ENCODE measurements at places on chromosomes 4 and X.

GRCh38 chrX:107117993-107118321 is 665 bp downstream of the RBM41 start:
- no peak for DNase-seq

GRCh38 chr4:132063829-132064228 is 1085.3 kb upstream of the PCDH10 start:
- DNase-seq = no peak

DNA sequence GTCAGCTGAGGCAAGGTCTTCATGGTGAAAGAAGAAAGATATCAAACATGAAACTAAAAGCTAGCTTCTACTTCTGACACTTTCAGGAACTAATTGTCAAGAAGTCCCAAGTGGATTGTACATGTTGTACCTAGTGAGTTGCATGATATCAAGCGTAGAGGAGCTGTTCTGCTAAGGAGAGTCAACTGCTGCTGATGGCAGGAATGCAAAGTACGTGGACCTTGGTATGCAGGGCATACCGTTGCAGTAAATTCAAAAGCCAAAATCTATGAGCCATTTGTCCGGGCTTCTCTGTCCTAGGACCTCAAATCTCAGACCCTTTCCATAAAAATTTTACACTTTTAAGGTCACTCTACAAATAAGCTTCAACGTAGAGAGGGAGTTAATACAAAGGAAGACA is 446.2 kb downstream of the KCTD8 start:
- DNase-seq = no peak

- DNase-seq = no peak
Measured at GRCh38 chr4:20847124-20847747, 147.0 kb downstream of the PACRGL start.

DNA sequence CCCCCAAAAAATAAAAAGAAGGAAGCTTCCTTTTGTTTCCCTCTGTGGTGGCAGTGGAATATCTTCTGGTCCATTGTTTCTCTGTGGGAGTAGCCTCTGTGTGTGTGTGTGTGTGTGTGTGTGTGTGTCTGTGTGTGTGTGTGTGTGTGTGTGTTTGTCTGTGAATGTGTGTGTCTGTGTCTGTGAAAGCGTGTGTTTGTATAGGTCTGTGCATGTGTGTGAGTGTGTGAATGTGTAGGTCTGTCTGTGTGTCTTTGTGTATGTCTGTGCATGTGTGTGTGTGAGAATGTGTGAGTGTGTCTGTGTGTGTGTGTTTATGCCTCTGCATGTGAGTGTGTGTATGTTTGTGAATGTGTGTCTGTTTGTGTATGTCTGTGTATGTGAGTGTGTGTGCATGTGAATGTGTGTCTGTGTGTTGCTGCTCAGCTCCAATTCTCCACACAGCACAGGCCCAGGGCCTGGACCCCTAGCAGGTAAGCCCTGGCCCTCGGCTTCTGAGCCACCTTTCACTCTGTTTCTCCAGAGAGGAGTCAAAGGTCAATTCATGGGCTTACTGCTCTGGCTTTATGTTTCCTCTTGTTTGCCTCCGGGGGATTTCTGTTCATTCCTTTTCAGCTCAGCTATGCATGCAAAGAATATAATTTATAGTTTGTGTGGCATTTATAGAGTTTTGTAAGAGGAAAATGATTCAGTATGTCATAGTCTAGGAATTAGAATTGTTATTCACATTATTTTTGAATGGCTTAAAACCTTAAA is 89.8 kb downstream of the UCHL1 start:
- no peak for DNase-seq

- no peak for DNase-seq
Measured at GRCh38 chrX:49064735-49065134, 5.9 kb downstream of the CCDC120 start.

DNA sequence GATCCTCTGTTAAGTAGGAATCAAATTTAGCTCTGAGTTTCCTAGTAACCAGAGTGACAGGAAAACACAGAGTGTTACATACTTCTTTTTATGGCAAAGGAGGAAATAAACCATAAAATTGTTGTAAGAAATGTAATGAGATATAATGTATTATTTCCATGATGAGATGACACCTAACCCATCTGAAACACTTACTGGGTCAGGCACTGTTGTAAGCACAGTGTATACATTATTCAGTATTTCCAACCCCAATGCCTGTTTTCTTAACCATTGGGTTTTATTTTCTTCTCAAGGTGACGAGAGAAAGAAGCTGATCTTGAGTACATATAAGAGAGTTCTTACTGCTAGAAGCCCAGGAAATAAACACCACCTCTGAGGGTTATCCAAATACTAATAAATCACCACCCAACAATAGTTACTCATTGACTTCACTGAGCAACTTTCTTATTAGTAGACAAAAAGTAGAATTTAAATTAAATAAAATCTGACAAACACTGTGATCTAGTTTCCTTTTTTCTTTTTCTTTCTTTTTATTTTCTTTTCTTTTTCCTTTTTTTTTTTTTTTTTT is 4.2 kb upstream of the ENAM start:
- no peak for DNase-seq

GRCh38 chr4:40306976-40307375 is 28.2 kb upstream of the CHRNA9 start:
- DNase-seq = no peak

GRCh38 chr4:13966231-13967195 is 339.0 kb upstream of the BOD1L1 start:
- no peak for DNase-seq

- DNase-seq = no peak
Measured at GRCh38 chrX:30373479-30373878, 64.3 kb upstream of the NR0B1 start.

- DNase-seq = no peak
Measured at GRCh38 chr4:182391111-182391684, 148.0 kb downstream of the TENM3 start.

GRCh38 chrX:153801669-153802068 is 7.2 kb downstream of the SSR4 start:
- DNase-seq = no peak

DNA sequence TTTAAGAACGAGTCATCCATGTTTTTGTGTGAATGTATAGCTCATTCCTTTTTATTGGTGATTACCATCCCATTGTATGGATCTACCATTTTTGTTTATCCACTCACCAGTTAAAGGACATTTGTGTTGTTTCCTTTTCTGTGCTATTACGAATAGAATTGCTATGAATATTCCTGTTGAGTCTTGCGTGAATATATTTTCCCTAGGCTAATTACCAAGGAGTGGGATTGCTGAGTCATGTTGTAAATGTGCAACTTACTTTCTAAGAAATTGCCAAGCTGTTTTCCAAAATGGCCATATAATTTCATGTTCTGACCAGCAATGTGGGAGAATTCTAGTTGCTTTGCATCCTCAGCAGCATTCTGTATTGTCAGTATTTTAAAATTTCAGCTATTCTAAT is 51.3 kb downstream of the YIPF6 start:
- DNase-seq = no peak

- DNase-seq = no peak
Measured at GRCh38 chr4:54054501-54054900, 9.9 kb downstream of the CHIC2 start.

- no peak for DNase-seq
Measured at GRCh38 chr4:184731056-184731455, 2.8 kb downstream of the CENPU start.

DNA sequence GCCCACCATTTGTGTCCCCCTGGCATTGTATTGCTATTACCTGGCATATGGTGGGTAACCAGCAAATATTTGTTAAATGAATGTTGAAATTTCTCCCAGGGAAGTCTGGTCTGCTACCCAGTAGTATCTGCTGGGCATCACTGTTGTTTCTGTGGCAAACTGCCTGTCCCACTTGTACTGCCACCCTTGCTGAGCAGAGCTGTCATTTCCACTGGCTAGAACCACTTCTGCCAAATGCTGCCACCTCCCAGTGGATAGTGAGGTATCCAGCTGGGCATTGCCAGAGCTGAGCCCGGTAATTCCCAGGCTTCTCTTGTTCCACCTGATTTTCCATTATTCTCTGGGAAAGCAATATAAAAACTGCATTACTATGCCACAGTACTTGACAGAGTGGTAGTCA is 186.7 kb upstream of the NOCT start:
- DNase-seq = no peak

DNA sequence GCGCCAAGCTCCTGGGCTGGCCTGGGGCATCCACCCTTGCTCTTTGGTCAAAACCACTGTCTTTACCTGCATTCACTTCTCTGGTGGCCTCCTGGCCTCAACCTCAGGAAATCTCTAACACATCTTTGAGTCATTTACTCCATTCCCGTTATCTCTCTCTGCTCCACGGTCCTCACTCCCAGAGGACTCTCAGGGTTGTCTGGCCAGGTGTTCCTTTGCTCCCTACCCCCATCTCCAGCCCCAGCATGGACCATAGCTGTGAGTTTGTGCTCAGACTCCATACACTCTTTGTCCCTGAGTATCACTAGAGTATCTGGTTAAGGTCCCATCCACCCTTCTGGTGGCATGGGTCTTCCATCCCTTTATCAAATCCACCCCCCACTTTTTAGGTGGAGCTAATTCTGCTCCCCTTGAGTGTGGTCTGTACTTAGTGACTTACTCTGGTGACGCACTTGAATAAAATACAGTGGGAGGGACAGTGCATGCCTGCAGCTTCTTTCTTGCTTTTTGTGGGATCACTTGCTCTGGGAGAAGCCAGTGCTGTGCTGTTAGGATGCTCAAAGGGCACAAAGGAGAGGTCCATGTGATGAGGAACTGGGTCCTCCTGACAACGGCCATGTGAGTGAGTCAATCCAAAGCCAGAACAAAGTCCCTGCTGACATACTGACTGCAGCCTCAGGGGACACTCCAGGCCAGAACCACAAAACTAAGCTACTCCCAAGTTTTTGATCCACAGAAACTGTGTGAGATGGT is 44.3 kb downstream of the IGFBP7 start:
- no peak for DNase-seq

GRCh38 chr4:105963461-105964400 is 68.5 kb downstream of the NPNT start:
- no peak for DNase-seq

- DNase-seq = no peak
Measured at GRCh38 chr4:43496602-43497001, 604.1 kb downstream of the GRXCR1 start.

DNA sequence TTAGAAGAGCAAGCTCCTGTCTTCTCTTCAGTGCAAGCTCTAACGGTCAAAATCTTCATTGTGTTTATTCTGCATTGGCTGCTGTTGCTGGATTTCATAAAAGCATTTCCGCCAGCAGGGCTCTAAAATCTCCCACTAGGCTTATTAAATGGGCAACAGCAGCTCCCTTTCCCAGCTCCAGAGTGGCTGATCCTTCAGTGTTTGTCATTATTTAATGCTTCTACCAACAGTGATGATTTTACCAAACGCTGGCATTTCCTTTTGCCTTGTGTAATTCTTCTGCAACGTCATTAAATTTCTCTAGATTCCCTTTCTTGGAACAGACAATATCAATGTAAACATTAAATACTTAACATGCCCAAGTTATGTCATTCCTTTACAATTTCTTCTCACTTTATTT is 20.1 kb downstream of the SLC7A11 start:
- DNase-seq = no peak

GRCh38 chr4:88609387-88609786 is 17.1 kb downstream of the HERC3 start:
- no peak for DNase-seq

- no peak for DNase-seq
Measured at GRCh38 chr4:162510115-162510514, 346.3 kb upstream of the FSTL5 start.

DNA sequence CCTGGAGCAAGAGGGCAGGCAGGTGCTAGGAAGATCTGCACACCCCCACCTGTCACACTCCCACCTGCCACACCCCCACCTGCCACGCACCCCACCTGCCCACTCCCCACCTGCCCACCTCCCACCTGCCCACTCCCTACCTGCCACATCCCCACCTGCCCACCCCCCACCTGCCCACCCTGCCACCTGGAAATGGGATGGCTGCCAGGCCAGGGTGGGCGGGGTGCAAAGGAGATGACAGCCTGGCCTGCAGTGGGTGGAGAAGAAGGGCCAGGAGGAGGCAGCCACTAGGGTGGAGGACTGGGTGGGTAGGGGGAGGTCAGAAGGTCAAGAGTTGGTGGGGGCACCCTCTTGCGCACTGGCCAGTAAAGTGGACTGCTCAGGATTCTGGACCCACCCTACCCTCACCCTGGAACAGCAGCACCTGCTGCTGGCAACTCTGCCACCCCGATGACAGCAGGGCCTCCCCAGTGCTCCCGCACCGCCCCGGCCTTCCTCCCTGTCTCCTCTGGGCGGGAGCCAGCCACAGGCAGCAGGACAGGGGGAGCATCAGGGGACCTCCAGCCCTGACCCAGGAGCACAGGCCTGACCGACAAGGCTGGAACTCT is 66.8 kb upstream of the NKX1-1 start:
- DNase-seq = no peak

- no peak for DNase-seq
Measured at GRCh38 chrX:21645431-21645830, 12.7 kb downstream of the KLHL34 start.

DNA sequence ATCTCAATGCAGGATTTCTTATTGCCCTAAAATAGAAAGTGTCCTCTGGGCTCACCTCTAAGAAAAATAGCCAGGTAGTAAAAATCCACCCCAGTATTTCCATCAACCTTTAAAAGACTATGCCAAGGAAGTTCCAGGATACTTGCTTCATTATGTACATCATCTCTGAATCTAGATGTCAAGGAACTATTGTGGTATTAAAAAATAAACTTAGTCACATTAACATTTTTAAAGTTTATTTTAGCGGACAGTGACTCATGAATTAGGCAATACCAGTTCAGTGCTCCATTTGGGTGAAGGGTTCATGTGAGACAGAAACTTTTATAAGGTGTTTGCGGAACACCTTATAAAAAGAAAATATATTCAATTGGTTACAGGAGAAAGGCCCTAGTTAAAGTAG is 209.2 kb downstream of the ADAM29 start:
- DNase-seq = no peak

- no peak for DNase-seq
Measured at GRCh38 chr4:70927502-70928137, 25.5 kb downstream of the MOB1B start.

DNA sequence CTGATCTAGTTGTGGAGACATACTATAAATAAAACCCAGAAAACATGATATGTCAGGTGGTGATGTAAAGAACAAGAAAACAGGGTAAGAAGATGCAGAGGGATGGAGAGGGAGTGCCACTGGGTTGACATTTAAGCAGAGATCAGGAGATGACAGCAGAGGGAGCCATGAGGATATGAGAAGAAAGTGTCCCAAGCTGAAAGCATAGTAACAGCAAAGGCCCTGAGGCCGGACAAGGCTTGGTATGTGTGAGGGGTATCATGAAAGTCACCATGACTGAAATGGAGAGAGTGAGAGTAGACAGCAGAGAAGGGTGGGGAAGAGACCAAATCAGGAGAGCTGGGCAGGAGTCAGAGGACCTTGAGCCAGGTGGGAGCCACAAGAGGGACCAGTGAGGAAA is 3.4 kb downstream of the GPKOW start:
- DNase-seq = no peak

DNA sequence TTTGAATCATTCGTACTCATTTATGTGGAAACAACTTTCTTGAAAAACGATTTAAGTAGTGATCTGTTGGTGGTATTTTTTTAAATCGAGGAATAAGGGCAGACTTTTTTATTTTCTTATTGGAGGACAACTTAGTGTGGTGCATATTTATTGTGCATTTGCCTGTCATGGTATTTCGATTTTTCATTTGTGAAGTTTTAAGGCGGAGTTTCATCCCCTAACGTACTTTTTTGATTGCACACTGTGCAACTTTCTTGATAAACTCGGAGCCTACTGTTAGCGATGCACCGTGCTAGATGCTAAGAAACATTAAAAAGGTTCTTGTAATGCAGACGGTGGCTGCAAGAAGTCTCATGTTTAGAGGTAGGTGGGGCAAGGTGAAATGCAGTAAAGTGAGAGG is 1.4 kb downstream of the ZFX start:
- no peak for DNase-seq
